ENCODE measurements at places on chromosomes 11 and 22.

DNA sequence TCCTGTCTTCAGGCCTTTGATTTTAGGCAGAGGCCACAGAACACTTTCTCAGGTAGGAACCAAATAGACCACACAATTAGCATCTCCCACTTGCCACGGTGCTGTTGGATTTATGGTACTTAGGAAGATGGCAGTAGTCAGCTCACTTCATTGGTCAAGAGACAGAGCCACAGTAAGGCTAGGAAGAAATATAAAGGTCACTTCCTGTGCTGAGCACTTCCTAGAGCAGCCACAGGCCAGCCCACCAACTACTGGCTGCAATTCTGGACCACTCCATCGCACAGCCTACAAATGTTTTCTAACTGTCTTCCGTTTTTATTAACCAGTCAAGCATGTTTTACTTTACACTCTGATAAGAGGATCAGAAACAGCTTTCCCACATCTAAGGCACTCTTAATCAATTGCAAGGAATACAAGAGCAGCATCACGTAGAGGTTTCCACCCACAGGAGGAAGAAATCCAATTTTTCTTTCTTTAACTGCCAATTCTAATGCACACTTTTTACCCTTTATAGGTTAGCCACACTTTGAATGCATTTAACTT is 54.7 kb downstream of the ABTB2 start:
- H3K4me1 ChIP-seq: peaks cover 35% of the 10 kb centered on the region
- H3K36me3 ChIP-seq: no peaks in the 10 kb centered on the region
- DNase-seq: no peak

- no peaks in the 10 kb centered on the region for H3K36me3 ChIP-seq
- H3K4me1 ChIP-seq: peaks cover 6% of the 10 kb centered on the region
Observed at GRCh38 chr11:75286826-75287465, 46.4 kb downstream of the TPBGL start.

DNA sequence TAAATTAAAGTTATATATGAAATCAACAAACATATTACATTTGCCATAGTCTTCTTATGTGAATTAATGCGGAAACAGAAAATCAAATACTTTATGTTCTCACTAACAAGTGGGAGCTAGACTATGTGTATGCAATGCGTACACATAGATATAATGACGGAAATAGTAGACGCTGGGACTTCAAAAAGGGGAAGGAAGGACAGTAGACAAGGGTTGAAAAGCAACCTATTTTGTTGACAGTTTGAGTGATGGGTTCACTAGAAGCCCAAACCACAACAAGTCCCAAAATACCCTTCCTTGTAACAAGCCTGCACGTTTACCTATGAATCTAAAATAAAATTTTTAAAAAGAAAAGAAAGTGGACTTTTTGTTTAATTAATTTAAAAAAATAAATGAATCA is 430.8 kb upstream of the CNTN5 start:
- H3K36me3 ChIP-seq: no peaks in the 10 kb centered on the region
- H3K27me3 ChIP-seq: no peaks in the 10 kb centered on the region
- DNase-seq: no peak
- H3K4me3 ChIP-seq: no peak overlapping the region
- no peaks in the 10 kb centered on the region for H3K4me1 ChIP-seq

GRCh38 chr11:84566671-84567070 is 1060.5 kb downstream of the DLG2 start:
- no peak for DNase-seq
- peaks cover 4% of the 10 kb centered on the region for H3K4me1 ChIP-seq

DNA sequence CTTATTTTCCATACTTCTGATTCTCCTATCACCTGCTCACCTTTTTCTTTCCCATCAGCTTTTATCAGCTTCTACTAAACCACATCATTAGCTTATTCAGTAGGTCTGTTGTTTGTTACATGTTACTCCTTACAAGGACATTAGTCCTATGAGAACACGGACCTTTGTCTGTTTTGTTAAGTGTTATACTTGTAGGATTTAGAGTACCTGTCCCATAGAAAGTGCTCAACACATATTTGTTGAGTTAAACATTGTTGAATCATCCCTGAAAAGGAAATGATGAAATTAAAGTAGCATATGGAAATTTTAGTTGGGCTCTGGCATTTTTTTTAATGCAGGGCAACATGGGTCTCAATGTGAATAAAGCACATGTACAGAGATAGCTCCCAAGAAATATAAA is 222.1 kb upstream of the CARD18 start:
- peaks cover 6% of the 10 kb centered on the region for H3K36me3 ChIP-seq
- H3K27ac ChIP-seq: no peak overlapping the region
- no peaks in the 10 kb centered on the region for H3K27me3 ChIP-seq

DNA sequence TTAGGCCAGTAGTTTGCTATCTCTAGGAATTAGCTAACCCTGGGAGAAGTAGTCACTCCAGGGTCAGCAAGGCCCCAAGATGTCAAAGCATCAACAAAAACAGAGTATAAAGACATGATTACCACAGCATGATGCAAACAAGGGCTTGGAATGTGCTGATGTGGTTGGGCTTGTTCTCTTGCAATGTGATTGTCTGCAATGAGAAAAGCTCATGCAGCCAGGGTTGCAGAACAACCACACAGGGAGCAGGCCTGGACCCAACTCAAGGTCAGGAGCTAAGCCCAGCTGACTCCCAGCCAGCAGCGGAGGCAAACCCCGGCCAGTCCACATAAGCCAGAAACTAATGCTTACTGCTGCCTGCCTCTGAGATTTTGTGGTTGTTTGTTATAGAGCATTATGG is 132.4 kb upstream of the ZC3H12C start:
- H3K36me3 ChIP-seq: no peaks in the 10 kb centered on the region
- no peaks in the 10 kb centered on the region for H3K27me3 ChIP-seq
- H3K27ac ChIP-seq: no peak overlapping the region
- DNase-seq: no peak

DNA sequence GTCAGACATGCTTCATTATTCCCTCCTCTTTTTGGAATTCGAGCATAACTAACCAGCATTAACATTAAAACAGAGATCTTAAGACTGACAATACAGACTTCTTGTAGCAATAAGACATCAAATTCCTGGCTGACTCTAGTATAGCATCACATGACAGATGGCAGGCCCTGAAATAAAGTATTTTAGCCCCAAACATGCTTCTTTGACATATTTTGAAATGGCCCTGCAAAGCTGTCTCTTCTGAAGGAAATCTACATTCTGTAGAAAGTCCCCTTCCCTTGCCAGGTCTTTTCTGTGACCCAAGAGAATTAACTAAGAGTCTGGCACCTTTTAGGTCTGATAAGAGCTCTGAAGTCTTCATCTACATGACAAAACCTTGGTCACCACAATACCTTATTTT is 38.5 kb upstream of the GNAZ start:
- no peak for DNase-seq
- H3K4me1 ChIP-seq: no peaks in the 10 kb centered on the region
- H3K27me3 ChIP-seq: peaks cover 6% of the 10 kb centered on the region

DNA sequence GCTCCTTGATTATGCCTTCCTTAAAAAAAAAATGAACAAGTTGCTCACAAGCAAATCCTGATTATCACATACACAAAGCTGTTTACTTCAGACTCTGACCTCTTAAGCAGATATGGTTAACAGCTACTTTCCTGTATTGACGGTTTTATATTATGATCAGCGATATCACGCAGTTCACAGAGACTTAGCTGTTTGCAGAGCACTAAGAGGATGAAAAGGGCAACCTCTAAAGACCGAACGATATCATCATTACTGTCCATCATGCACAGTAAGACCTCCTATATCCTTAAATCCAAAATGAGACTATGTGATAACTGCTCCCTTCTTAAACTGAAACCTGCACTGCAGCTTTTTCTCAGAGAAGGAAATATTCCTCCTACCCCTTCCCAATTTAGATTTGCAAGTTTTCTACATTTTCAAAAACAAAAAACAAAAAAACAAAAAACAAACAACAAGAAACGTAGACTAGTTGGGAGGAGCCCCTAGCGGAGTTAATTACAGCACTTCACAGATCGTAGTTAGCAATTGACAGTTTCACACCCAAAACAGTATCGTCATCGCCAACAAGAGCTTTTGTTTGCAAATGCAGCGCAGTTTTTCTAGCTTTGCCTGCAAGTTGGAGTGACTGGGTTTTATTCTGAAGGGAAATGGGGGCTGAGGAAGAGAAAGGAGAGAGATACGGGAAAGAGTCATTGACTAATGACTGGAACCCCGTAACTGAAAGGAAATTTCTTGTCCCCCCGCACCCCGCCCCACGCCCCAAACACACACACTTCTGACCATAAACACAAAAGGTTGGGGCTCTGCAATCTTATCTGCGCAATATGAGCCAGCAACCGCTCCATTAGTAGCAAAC is 1.2 kb downstream of the DDX6 start:
- no peaks in the 10 kb centered on the region for H3K36me3 ChIP-seq
- no peaks in the 10 kb centered on the region for H3K27me3 ChIP-seq
- H3K27ac ChIP-seq: peak overlapping the region; percentile 99
- no peak for DNase-seq
